ENCODE measurements at places on chromosomes 6 and 20. TPM values are rescaled to one million over a fixed set of nuclear protein-coding genes. Genes with fewer than 3 reads are reported as not detected.

- DNase-seq = no peak
Observed at GRCh38 chr6:33962246-33963027, 158.6 kb upstream of the MLN start.

DNA sequence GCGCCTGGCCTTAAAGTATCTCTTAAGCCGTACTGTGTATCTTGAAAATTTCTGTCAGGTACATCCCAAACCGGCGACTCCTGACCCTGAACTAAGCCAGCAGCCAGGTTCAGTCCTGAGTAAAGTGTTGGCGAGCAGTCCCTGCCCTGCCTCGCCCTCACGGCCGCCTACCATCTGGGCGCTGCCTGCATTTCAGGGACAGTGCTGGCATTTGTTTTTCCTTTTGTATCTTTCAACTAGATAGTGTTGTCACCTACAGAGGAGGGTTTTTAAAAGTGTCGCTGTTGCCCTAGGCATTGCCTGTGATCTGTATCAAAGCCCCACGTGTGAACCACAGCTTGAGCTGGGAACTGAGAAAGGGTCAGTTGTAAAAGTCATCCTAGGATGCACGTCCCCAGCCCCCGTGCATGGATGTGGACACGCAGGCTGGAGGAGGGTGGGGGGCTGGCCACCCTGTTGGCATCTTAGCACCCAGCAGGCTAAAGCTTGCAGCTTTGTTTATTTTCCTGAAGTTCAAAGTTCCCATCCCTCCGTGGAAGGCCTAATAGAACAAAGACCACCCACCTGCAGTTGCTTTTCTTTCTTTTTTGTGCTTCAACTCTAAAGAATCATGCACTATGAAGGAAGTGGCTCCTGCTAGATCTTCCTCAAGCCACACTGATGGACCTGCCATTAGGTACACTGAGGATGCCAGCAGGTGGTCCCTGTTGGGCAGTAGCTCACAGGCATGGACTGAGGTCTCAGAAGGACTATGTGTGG lies 136.8 kb downstream of the ZDHHC14 start:
- no peak for DNase-seq

- DNase-seq = no peak
Observed at GRCh38 chr6:5482619-5483018, 221.3 kb downstream of the FARS2 start.

DNA sequence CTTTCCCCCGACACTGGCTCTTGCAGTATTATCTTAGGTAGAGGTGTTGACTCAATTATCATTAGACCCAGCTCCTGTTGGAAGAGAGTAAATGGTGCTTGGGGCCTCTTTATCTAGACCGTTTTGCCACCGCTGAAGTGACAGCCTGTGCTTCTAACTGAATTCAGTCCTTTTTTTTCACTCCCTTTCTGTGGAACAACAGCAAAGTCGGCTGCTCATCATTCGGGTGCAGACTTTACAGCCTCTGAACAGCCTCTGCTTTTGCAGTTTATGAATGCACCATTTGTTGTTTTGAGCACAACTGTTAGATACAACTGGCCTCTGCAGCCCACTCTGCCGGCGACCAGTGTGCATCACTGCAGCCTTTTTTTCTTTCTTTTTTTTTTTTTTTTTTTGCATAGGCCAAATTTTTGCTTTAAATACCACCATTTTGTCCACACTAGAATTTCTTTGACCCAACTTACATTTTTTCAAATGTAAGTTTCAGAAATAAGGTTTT lies 35.8 kb downstream of the RREB1 start:
- no peak for DNase-seq

CPXM1 gene
- 46.8 TPM for polyA plus RNA-seq

- no peak for DNase-seq
Observed at GRCh38 chr6:147022041-147022440, 182.2 kb upstream of the STXBP5 start.

WFDC10B gene
- polyA plus RNA-seq = not detected

DNA sequence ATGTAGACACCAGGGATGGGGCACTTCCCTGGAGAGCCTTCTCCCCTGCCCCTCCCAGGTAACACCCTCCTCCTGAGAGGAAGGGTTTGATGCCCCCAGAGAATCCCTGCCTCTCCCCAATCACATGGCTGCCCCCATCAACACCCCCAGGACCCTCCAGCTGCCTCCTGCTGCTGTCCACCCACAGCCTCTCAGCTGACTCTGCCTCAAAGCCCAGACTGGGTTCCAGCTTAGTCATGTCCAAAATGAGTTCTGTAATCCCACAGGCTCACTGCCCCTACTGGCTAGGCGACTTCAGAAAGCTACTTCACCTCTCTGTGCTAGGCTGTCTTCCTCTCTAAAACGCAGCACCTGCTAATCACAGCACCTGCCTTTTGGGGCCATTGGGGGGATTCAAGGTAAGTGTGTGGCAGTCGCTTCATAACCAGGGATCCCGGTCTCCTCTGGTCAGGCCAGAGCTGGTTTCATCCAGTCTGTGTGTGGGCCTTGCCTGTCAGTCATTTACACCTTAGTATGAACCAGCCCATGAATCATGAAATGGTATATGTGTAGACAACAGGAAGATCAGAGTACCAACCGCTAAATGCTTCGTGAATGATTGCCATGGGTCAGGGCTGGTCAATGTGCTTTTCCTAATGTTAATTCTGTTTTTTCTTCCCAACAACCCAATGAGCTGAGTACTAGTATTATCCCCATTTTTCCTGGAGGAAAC lies 40.4 kb downstream of the TFEB start:
- DNase-seq = no peak

UCKL1 gene
- 54.9 TPM for polyA plus RNA-seq

- DNase-seq = no peak
Observed at GRCh38 chr6:85551264-85551663, 42.4 kb downstream of the SNX14 start.

ZNF343 gene
- 8.4 TPM for polyA plus RNA-seq

DNA sequence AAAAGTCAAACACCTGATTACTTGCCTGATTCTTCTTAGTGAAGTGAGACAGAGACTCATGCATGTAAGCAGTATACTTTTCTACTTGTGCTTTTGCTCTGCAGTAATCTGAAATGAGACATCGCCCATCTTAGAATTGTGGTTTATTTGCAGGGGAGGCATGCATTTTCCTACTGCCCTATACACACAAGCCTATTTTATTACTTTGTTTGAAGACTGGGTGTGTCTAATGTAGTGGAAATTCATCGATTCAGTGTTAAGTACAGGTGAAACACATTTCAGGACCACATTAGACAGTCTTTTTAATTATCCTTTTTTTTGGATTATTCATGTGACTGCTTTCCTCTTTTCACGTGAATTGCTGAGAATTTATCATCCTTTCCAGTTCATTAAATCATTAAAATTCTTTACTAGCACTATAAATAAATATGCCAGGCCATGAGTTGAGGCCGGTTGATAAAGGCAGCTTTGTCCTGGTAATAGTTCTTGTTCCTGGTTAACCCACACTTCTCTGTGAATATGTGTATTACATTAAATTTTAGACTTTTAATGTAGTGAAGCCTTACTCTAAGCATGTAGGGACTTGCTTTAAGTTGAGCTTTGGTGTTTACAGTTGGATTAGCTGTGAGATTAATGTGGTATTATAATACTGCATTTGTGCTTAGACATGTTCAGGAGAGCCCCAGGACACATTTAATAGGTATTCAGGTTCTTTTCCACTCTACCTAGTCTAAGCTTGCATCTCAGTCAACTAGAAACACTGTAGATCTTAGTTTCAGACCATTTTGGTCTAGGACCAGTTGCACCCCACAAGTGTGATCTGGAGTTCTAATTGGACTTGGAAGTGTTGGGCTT lies 10.8 kb upstream of the BTBD3 start:
- DNase-seq = no peak
